ENCODE measurements at places on chromosomes 11 and 22.
A peak's percentile ranks its signal among the peaks of the same experiment; 100 is the strongest.

DNA sequence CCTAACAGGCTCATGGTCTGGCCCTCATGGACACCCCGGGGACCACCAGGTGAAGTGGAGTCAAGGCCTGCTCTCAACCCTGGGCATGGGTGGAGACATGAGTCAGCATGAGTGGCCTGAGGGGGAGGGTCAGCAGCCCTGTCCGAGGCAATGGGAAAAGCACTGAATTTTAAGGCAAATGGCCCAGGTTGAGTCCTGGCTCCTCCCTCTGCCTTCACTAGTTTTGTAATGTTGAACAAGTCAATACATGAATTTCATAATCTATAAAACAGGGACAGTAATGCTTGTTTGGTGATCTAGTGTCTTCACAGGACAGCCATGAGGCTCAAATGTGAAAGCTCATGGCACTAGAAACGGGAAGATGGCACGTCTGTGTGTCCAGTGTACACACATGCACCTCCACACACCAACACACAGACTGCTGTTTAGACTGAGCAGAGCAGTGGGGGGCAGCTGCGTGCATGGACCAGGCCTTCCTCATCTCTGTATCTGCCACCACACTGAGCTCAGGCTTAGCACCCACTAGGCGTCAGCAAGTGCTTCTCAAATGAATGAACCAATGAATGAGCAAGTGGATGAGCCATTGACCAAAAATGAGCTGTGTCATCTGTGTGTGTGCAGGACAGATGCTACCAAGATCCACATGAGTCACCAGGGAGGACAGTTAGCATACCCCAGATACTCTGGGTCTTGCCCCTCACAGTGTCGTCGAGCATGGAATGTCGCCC is 63.4 kb downstream of the NRXN2 start:
- DNase-seq: no peak

DNA sequence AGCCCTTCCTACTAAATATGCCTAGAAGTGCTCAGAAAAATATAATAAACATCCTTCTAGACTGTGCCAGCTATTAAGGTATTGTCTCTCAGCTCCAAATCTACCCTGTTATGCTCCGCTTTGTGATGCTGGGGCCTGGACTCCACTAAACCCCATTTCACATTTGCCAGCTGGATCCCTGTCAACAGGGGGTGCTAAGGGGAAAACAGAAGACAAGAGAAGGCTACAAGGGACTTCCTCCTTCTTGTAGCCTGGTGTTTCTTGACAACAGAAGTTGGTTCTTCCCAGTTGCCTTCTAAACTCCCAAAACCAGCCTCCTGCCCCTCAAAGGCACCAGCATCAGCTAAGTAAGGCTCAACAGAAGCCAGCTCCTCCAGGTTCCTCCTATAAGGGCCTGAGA is 5.2 kb downstream of the NUMA1 start:
- peak; percentile 24 for DNase-seq

- no peak for DNase-seq
These were observed at the start of gene CCDC81 for GRCh38 chr11:86374586-86374985. Gene CCDC81 (plus strand): TSS chr11:86374887. CDS start chr11:86375164, 277 bp downstream.

DNA sequence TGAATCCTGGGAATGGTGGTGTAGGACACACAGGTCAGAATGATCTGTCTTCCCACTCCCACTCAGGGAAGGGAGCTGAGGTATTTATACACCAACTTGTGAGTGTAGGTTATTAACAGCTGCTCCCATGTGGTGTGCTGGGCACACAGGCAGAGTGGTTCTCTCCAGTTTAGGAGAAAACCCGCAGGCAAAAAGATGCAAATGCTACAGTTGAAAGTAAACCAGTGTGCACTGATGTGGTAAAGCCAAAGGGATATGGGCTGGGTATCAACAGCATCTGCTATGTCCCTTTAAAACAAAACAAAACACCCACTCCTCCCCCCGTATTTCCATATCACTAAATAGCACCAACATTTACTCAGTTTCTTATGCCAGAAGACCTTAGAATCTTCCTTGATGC is 75.4 kb upstream of the SYT13 start:
- DNase-seq: no peak

GRCh38 chr22:49880281-49880680 is 26.6 kb downstream of the ZBED4 start:
- DNase-seq: peak; percentile 15

GRCh38 chr22:49765091-49765771 is 62.4 kb downstream of the BRD1 start:
- no peak for DNase-seq

DNA sequence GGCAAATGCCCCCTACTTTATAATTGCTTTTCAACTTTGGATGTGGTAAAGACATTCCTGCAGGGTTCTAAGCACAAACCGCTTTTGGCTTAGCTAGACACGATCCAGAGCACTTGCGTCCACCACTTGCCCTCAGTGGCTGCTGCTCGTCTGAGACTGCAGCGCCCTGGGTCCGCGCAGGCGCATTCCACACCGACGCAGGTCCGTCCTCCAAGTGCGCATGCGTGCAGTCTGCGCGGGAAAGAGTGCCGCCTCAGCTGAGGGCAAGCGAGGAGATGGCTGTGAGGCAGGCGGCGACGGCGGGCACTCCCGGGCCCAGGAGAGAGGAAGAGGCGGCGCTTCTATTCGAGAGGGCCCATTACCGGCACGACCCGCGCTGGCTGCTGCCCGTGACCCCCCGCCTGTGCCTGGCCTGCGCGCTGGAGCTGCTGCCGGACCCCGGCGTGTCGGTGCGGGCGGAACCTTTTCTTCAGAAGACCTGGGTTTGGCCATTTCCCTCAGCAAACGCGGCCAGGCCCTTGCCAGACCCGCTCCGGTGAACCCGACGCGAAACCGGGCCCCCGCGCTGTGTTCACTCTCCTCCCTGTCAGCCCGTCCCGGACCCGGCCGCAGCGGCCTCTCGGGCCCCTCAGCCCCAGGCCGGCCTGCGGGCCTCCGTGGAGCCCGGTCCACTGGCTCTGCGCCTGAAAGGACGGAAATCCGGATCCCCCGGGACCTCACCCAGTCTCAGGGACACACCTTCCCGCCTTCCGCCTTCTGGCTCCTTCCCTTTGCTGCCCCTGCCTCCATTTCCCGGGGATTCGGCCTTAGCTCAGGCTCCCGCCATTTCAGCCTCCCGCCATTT is at the start of gene MEI1:
Gene MEI1 (plus strand): TSS at position 240 of the 844 bp plus-strand sequence. CDS start 36 bp downstream, at position 276.
- peak; percentile 89 for DNase-seq

- DNase-seq: no peak
These were observed 126.1 kb downstream of the PGR start for GRCh38 chr11:101003468-101003867.

- no peak for DNase-seq
These were observed 127.1 kb downstream of the CHST1 start for GRCh38 chr11:45538363-45538762.

DNA sequence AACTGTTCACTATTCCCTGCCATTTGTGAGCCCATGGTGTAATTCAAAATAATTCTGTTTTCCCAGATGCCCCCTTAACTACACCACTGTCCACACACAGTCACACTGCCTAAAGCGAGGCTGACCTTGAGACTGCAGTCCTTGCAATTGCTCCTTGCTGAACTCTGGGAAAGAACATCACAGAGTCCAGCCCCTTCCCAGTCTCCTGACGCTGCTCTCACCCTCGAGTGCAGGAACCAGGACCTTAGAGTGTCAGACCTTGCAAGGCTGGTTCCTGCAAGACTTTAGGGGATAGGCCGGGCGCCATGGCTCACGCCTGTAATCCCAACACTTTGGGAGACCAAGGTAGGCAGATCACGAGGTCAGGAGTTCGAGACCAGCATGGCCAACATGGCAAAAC is 33.6 kb downstream of the AHNAK start:
- DNase-seq: no peak

GRCh38 chr11:64099436-64099835 is 63.7 kb downstream of the FLRT1 start:
- no peak for DNase-seq

DNA sequence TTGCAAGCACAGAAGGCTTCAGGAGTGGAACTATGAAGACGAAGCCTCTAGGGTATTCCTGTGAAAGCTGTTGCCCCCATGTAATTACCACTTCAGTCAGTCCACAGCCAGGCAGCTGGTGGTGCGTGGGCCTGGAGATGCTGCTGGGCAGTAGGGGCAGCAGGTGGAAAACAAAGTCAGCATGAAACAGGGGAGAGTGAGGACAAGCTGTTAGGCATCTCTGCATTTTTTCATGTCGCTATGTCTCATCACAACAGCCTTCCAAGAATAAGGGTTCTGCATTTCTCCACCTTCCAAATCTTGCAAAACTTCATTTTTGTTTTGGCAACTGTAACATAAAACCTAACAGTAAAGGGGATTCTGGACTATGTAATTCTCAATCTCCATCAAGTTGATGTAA is 757.5 kb downstream of the NELL1 start:
- no peak for DNase-seq

DNA sequence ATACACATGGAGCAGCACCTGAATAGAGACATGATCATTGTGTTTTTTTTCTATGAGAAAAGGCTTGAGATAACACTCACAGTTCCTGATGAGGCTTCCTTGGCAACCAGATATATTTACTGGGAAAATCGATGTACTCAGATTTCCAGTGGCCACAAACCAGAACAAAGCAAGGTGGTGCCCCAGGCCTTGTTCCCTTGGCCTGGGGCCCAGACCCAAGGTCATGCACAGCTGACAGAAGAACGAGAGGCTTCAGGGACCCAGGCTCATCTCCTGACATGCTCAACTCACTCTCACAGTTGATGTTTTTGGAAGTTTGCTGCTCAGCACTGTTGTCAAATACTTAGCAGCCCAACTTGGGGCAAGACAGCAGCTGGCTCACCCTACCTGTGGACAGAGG is 281.8 kb downstream of the NTM start:
- no peak for DNase-seq

- peak; percentile 48 for DNase-seq
These were observed 21.8 kb downstream of the NF2 start for GRCh38 chr22:29625090-29625825.

GRCh38 chr22:30272781-30273601 is 6.3 kb upstream of the OSM start:
- DNase-seq: no peak

GRCh38 chr11:93662175-93662570 is 691 bp downstream of the CEP295 start:
- DNase-seq: peak; percentile 10

- no peak for DNase-seq
These were observed 10.5 kb upstream of the BID start for GRCh38 chr22:17784776-17785175.

DNA sequence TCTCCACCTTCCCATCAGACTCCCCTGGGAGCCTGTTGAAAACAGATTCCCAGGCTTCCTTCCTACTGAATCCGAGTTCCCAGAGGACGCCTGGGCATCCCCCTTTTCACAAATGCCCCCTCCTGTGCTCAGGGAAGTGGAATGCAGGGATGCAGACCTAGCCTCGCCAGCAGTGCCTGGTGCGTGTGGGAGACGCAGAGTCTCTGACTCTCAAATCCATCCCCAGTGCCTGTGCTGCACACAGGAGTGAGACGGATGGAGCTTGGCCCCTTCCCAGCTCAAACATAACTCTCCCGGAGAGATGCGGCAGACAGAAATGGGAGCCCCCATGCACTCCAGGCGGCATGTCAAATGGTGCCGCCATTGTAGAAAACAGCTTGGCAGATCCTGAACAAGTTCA is 62.6 kb downstream of the CTTN start:
- DNase-seq: no peak

DNA sequence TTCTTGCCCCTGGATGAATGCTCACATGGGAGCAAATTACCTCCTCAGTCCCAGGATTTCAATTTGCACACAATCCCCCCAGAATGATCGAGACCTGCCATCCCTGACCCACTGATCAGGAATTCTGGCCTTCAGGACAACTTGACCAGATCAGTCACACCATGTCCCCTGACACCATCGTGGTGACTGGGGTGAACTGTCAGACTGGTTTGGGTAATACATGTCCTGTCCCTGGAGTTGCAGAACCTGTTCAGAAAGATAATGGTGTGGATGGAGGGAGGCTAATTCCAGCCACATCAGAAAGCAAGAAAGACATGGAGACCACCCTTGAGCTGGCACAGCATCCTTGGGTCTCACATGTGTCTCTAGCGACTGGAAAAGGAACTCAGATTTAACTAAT is 57.9 kb upstream of the TOP3B start:
- no peak for DNase-seq

DNA sequence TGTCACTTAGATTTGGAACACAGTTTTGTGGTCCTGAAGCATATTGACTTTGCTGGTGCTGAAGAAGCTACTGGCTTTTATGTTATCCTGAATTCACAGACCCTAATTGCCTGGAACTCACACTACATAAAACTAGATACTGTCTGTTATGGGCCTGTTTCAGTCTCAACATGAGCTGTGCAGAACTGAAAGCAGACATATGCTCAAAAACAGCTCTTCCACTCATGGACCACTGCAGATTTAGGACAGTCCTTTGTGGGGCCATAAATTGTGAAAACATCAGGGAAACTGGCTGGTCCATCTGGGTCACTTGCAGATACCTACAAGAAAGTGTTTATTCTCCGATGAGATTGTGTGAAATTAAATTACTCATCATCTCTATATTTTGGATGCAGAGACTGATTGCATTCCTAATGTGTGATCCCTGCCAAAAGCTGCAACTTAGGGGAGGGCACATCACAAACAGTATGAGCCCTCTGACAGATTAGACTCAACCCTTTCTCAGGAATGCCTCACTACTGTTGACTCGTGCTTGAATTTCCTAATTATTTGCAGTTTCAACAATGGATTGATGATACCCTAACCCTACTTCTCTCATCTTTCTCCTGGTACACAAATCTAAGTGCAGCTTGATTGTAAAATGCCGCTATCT is 10.2 kb upstream of the CLNS1A start:
- no peak for DNase-seq

DNA sequence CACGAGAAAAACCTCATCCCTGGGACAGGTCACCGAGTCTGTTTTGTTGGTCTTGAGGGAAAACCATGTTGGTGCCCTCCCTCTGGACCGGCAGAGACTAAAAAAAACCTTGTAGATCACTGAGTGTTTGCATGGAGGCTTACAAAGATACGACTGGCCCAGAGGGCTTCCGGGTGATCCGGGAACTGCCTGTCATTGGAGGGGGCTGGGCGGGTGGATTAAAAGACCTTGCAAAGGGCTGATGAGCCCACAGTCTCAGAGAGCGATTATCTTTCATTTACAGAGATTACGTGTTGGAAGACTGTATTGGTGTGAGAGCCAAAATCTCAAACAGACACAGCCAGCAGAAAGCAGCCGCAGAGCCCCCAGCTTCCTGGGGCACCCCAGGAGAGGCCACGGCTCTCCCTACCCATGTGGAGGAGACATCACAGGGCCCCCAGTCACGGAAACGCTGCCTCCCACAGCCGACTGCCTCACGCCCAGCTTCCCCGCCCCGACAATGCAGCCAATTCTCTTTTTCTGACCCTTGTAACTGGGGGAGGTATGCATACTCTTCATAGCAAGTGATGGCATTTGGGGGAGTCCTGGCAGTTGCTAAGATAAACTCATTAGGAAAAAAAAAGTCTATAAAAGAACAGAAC is 426.4 kb downstream of the CTTN start:
- no peak for DNase-seq

- DNase-seq: no peak
These were observed 143.2 kb upstream of the GRIA4 start for GRCh38 chr11:105466582-105467228.

GRCh38 chr11:39174965-39175364 is 2284.5 kb downstream of the LRRC4C start:
- no peak for DNase-seq
